ENCODE measurements at places on chromosomes 7 and 10. TPM values are rescaled to one million over a fixed set of nuclear protein-coding genes. Genes with fewer than 3 reads are reported as not detected.

The SGCE gene
- total RNA-seq: 64.5 TPM

GRCh38 chr7:16086743-16087142 lies 334.6 kb downstream of the CRPPA start:
- no peaks in the 10 kb centered on the region for H3K36me3 ChIP-seq
- H3K4me1 ChIP-seq: peaks cover 3% of the 10 kb centered on the region
- H3K27ac ChIP-seq: no peak overlapping the region
- H3K27me3 ChIP-seq: no peaks in the 10 kb centered on the region
- no peak overlapping the region for H3K4me3 ChIP-seq

- H3K27ac ChIP-seq: no peak overlapping the region
- no peak overlapping the region for H3K4me3 ChIP-seq
- no peaks in the 10 kb centered on the region for H3K27me3 ChIP-seq
- no peaks in the 10 kb centered on the region for H3K36me3 ChIP-seq
These were observed 1.7 kb upstream of the STN1 start for GRCh38 chr10:103919648-103920025.

DNA sequence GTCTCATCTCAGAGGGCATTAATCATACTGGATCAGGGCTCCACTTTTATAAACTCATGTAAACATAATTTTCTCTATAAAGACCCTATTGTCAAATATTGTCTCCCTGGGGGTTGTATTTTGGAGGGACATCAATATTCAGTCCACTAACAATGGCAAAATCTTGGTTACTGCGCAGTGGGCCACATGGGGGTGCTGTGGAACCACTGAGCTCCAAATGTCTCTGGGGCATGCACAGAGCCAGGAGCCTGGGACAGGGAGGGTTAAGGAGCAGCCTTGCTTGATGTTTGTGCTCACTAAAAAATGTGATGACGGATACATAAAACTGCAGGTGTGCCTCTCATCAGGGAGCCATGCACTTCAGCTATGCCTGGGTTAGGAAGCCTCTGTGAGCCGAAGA lies 62.1 kb upstream of the PRSS58 start:
- H3K36me3 ChIP-seq: no peaks in the 10 kb centered on the region
- H3K4me3 ChIP-seq: no peak overlapping the region
- H3K27ac ChIP-seq: no peak overlapping the region
- H3K4me1 ChIP-seq: no peaks in the 10 kb centered on the region
- H3K27me3 ChIP-seq: no peaks in the 10 kb centered on the region
- DNase-seq: no peak

GRCh38 chr10:70651661-70652060 lies 20.6 kb upstream of the ADAMTS14 start:
- no peaks in the 10 kb centered on the region for H3K27me3 ChIP-seq
- no peaks in the 10 kb centered on the region for H3K4me1 ChIP-seq
- H3K36me3 ChIP-seq: no peaks in the 10 kb centered on the region
- no peak overlapping the region for H3K4me3 ChIP-seq
- no peak overlapping the region for H3K27ac ChIP-seq
